ENCODE measurements at places on chromosomes 16 and 17.

GRCh38 chr17:10035885-10036284, 130.8 kb upstream of the RCVRN start:
- DNase-seq = no peak

DNA sequence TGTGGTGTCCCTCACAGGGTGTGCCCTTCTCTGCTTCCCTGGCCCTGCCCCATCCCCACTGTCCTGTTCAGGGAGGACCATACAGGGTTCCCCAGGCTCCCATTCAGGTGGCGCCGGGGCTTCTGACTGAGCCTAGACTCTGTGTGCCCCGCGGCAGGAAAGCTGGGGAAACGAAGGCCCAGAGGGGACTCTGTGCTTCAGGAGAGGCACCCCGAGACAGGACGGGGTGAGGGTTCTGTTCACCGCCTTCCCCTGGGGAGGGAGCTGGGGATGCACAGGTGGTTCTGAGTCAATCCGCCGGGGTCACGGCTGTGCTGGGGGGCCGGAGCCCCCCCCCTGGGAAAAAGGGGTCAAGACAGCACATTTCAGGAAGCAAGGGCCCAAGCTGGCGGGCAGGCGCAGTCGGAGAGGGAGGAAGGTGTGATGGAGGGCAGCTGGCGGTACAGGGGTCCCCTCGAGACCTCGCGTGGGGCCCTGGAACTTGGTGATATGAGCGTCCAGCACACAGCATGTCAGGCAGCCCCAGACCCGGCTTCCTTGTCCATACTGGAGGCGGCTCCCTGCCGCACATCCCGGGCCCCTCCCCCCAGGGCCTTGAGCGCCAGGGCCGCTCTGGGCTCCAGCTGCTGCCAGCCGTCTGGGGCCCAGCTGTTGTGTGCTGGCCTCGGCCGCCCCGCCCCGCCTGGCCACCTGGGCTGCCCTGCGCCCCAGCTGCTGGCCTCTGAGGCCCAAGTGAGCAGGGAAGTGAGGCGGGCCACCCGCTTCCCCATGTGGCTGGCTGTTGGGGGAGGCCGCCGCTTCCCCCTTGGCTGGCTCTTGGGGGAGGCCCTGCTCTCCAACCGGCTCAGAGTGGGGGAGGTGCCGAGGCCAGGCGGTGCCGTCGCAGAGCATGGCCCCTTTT, 5.6 kb upstream of the NOTUM start:
- no peak for DNase-seq

DNA sequence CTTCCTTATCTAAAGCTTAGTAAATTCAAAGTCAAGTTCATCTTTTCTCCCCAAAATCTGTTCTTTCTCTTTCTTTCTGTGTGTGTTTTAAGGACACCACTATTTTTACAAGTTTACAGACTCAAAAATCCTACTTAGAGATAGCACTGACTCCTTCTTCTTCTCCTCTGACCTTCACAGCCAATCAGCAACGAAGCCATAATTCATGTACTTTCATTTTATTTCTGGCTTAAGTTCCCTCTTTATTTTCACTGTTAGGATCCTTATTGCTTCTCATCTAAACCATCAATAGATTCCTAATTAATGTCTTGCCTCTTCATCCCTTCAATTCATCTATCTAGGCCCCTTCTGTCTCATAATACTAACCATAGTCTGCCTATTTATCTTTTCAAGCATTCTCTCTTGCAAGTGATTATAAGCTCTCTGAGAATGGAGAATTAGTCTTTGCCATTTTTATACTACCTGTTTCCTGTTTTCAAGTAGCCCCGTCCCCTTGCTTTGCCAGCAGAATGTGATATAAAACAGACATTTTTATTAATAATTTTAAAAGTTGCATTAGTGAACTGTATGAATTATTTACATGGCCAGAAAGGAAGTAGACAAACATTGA, 27.0 kb downstream of the CDC27 start:
- DNase-seq = no peak

DNA sequence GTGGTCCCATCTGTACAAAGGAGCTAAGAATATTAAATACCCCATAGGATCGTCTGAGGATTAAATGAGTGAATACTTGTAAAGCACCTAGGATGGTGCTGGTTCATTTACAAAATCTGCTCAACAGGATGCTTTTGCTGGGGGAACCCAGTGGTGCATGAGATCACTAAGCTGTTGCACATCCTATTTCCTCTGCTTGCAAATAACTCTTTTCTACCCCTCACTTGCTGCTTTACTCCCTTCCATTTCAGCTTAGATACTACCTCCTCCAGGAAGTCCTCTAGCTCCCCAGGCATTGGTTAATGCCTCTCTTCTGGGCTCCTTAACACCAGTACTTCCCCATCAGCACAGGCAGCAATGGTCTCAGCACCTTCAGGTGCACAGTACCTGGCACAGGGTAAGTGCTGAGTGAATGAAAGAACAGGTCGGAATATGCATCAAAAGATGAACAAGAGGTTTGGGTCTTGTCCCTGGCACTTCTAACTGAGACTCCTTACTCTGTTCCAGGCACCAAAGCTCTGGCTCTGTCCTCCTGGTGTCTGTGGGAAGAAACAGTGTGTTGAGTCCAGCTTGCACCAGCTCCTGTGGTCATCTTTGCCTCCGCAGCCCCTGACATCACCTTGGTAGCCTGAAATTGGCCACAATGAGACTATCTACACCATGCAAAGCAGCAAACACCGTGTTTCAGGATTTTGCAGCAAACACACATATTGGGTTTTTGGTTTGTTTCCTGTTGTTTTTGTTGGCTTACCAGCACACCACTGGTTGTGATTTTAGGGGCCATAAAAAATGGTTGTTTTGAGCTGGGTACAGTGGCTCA, 24.1 kb upstream of the IL21R start:
- no peak for DNase-seq

- DNase-seq = no peak
Measured at GRCh38 chr17:33967608-33968349, 287.3 kb upstream of the CCL2 start.

GRCh38 chr16:73192232-73192894, 144.4 kb upstream of the ZFHX3 start:
- DNase-seq = no peak

GRCh38 chr16:86844695-86845094, 266.3 kb downstream of the FOXL1 start:
- no peak for DNase-seq

- DNase-seq = no peak
Measured at GRCh38 chr17:32936186-32936893, 8.4 kb downstream of the TMEM98 start.

DNA sequence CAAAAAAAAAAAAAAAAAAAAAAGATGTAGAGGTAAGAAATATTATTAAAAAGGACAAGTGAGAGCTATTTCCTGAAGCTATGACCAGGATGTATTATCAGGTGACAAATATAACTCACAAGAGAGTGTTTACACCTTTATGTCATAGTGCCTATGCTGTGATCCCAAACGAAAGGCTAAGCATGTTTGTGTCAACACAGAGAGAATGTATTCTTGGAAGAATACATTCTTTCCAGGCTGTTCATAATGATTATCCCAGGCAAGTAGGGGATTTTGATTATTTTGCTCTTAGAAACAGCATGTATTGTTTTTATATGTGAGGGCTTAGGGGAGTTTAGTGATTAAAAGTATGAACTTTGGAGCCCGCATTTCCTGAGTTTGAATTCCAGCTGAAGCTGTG, 175.0 kb downstream of the SPECC1 start:
- no peak for DNase-seq

DNA sequence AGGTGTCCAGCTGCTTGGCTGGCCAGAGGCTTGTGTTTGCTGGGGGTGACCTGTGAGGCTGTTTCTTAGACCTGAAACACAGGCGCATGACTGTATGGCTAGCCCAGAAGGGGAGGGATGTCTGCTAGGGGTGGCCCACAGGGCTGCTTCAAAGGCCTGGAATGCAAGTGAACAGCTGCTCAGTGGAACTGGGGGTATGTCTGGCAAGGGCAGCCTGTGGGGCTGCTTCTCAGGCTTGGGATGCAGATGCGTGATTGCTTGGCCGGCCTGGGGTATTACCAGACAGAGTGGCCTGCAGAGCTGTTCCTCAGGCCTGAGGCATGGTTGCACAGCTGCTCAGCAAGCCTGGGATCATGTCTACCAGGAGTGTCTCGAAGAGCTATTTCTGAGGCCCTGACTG, 20.5 kb downstream of the TANC2 start:
- peak; percentile 28 for DNase-seq

DNA sequence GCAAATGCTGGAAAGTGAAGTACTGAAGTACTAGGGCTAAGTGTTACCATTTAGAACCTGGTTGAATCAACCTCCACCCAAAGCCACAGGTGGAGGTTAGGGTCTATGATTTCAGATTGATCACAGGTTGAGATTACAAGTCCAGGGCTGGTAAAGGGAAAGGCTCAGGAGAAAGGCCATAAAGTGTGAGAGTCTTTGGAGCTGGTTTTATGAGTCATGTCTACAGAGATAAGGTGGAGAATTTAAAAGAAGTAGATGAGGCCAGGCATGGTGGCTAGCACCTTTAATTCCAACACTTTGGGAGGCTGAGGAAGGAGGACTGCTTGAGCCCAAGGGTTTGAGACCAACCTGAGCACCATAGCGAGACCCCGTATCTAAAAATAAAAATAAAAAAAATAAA, 221.7 kb upstream of the CDH11 start:
- DNase-seq = no peak

DNA sequence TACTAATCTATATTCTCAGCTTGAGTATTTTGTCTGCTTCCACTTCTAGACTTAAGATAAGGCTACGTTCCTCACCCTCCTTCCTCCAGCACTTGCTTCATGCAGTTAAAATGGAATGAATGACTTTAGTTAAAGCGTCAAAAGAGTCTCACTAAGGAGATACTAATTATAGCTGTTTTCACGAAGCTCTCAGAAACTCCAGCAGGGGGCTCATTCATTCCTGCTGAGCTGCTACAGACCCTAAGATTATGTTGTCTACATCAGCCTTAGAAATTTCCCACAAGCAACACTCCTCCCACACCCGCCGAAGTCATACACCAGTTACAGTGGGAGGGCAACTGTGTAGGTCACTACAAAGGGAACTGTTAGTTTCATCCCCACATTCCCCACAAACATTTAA, 57.0 kb upstream of the KIFC3 start:
- DNase-seq = peak; percentile 75

GRCh38 chr17:36614081-36614480, 12.7 kb downstream of the MRM1 start:
- DNase-seq = no peak

- no peak for DNase-seq
Measured at GRCh38 chr16:12805066-12805465, 1.4 kb upstream of the CPPED1 start.

- no peak for DNase-seq
Measured at GRCh38 chr17:17419631-17420030, 57.2 kb upstream of the MED9 start.

GRCh38 chr17:17994271-17995069, 21.8 kb downstream of the DRC3 start:
- peak; percentile 31 for DNase-seq

DNA sequence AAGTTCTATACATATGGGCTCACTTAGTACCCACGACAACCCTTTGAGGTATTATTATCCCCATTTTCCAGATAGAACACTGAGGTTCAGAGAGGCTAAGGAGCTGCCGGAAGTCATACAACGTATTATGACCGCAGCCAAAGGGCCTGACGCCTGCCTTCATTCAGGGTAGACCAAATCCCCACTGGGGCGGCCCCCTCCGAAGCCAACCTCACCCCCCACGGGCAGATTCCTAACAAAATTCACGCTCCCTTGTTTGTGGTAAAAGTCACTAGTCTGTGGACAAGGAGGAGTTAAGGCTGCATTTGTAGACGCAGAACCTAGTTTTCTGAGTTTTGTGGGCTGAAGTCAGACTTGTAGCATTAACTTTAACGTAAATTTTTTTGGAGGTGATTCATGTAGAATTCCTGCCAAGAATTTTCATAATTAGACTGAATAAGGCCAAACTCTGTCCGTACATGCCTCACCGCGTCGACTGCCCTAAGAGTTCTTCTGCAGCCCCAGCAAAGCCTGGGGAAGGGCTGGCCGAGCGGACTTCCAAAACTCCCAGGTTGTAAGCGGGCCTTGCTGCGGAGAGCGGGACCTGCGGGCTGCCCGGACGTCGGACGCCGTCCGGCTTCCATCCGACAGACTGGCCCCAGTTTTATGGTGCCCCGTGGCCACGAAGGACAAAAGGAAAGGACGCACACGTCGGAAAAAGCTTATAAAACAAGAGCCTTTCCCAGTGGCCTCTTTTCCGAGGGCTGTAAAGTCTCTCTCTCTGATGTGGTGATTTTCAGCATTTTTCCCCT, 75.7 kb downstream of the NXN start:
- DNase-seq = peak; percentile 92

DNA sequence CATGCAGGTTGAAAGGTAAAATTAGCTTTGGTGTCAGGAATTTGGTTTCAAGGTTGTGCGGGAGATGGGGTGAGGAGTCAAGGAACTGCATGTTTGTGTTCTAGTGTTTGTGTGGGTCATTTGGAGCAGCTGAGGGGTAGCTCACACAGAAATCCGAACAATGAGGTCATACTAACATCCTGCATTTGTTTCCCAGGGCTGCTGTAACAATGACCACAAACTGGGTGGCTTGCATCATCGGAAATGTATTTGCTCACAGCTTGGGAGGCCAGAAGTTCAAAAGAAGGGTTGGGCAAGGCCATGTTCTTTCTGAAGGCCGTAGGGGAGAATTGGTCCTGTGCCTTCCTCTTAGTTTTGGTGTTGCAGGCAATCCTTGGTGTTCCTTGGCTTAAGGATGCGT, 287.4 kb downstream of the HAPSTR1 start:
- no peak for DNase-seq

DNA sequence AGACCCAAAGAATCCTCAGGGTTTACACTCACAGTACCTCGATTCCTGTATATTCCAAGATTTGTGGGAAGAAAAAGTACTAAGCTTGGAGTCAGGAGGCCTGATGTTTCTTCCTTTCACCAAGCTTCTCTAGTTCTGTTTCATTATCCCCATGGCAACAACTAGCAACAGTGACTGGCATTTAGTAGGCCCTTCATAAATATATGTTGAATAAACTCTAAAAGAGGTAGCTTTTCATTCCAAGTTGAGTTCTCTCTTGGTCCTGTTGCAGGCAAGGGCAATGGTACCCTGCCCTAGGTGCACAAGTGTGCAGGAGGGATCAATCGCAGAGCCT, 527 bp upstream of the UBE2Z start:
- DNase-seq = peak; percentile 77

DNA sequence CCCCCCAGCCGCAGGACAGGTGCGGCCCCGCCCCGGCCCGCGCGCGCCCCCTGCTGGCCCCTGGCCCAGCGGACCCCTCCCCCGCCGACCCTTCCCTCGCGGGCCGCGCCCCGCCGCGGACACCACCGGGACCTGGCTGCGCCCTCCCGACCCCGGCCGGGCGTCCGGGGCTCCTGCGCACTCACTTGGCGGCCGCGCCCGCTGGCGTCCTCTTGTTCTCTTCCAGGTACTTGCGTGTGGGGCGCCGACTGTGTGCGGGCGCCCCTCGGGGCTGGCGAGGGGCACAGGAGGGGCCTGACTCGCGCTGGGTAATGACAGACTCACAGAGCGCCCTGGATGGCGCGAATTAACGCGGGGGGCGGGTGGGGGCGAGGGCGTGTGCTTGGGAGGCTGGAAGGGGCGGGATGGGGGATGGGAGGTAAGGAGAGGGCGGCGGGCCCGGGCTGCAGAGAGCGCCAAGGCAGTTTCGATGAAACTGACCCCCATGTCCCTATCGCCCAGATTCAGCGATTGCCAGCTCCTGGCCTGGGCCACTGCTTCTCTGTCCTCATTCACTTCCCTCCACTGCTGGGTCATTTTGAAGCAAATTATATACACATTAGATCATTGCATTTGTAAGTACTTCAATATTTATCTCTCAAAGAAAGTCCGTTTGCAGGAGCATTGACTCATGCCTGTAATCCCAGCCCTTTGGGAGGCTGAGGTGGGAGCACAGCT, 445 bp upstream of the DBNDD1 start:
- DNase-seq = peak; percentile 87
